A549 treated with CORT108297 at 1 μM for 4 hours (cell line): ENCODE measurements at places on chromosomes 6 and 20. TPM values are rescaled to one million over a fixed set of nuclear protein-coding genes. Genes with fewer than 3 reads are reported as not detected.

Gene NFKBIL1
- total RNA-seq = 9.2 to 12.4 TPM (median 11.8 TPM) in 5 replicates

Gene SH3BGRL2
- total RNA-seq = 0.24 to 0.33 TPM (median 0.27 TPM) in 5 replicates

Gene WFDC10B
- not detected in 5 replicates for total RNA-seq

Gene KCNK15
- total RNA-seq = 0.54 to 0.77 TPM (median 0.72 TPM) in 5 replicates

Gene ADRM1
- total RNA-seq = 154 to 199 TPM (median 192 TPM) in 5 replicates

Gene RMND1
- 12.2 to 13.8 TPM (median 12.3 TPM) in 5 replicates for total RNA-seq

Gene ANKRD66
- not detected in 5 replicates for total RNA-seq

Gene IMPG1
- not detected in 5 replicates for total RNA-seq

Gene DOP1A
- total RNA-seq = 2.1 to 3.0 TPM (median 2.4 TPM) in 5 replicates

Gene DEF6
- 0.03 to 0.07 TPM (median 0.06 TPM) in 3 of 5 replicates, not detected in the others for total RNA-seq

Gene SYTL3
- total RNA-seq = 0.98 to 1.4 TPM (median 1.1 TPM) in 5 replicates

Gene FANCE
- total RNA-seq = 2.8 to 3.5 TPM (median 3.3 TPM) in 5 replicates

Gene TP53TG5
- total RNA-seq = not detected in 5 replicates

Gene CAP2
- 11.3 to 15.2 TPM (median 12.8 TPM) in 5 replicates for total RNA-seq

Gene SAMD3
- total RNA-seq = not detected in 5 replicates

Gene FERMT1
- 15.4 to 17.4 TPM (median 16.2 TPM) in 5 replicates for total RNA-seq

Gene SGK2
- total RNA-seq = 7.1 to 8.2 TPM (median 7.7 TPM) in 5 replicates

Gene MATN4
- 0.06 to 0.14 TPM (median 0.12 TPM) in 5 replicates for total RNA-seq

Gene CYP21A2
- total RNA-seq = not detected in 5 replicates
